ENCODE measurements at places on chromosomes 2 and 18. TPM values are rescaled to one million over a fixed set of nuclear protein-coding genes. Genes with fewer than 3 reads are reported as not detected.

DNA sequence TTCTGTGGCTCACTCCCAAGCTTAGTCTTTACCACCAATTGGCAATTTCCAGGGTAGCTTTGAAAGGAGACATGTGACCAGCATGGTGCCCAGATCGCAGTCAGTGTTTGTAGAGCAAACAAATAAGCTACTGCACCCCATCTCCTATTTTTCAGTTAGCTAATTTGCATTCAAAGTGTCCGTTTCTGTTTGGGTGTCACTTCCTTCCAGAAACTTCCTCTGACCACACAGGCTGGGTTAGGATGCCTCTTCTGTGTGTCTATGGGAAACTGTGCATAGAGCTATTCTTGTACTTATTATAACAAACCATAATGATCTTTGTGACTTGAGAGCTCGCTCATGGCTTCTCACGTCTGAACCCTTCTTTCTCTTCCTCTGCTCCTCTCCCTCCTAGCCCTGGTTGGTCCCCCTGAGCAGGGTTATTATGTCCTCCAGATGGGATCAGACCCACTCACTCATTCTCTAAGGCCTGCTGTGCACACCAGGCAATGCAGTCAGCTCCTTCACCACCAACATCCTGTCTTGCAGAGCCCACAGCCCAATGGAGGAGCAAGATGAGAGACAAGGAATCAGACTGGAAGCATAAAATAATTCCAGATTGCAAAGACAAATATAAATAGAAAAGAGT lies 101.2 kb upstream of the ALK start:
- DNase-seq: no peak

Gene MTCL1
- total RNA-seq: 58.5 TPM

- DNase-seq: no peak
Measured at GRCh38 chr2:43855292-43855691, 16.5 kb downstream of the ABCG8 start.

- DNase-seq: no peak
Measured at GRCh38 chr2:214377286-214377624, 33.6 kb upstream of the VWC2L start.

DNA sequence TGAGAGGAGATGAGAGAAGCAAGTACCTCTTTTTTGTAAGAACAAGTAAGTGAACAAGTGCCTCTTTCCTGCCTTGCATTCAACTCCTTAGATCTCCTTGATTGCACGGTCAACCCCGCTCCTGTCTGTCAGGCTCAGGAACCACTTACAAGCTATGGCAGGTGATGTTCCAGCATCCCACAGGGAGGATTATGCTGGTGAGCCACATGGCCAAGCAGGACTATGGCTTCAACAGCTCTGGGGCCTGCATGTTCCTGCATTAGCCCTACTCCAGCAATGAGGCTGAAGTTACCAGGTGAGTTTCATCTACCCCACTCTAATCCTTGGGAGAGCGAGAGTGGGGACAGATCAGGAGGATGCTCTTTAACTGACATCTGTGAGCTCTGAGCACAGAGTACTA lies 29.5 kb downstream of the TTC32 start:
- peak; percentile 10 for DNase-seq

Gene POTEF
- total RNA-seq: not detected

- DNase-seq: no peak
Measured at GRCh38 chr18:80169607-80170006, 60.5 kb downstream of the ADNP2 start.

Gene CYP26B1
- 5.0 TPM for total RNA-seq

Gene PDE6D
- 22.1 TPM for total RNA-seq

DNA sequence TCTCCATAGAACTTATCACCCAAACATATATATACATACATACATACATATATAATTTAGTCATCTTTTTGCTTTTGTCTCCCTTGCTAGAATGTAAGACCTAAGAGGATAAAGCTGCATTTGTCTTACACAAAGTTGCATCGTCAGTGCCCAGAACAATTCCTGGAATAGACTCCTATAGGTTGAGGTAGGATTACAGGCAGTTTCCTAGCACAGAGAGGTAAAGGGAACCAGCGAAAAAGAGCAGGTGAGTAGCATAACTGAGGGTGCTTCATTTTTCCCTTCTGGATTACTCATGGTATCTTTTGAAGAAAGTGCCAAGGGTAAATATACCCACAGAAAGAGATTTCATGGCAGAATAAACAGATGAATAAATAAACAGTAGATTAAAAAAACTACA lies 68.1 kb upstream of the AMMECR1L start:
- DNase-seq: no peak

- no peak for DNase-seq
Measured at GRCh38 chr2:39150890-39151497, 30.1 kb upstream of the SOS1 start.

DNA sequence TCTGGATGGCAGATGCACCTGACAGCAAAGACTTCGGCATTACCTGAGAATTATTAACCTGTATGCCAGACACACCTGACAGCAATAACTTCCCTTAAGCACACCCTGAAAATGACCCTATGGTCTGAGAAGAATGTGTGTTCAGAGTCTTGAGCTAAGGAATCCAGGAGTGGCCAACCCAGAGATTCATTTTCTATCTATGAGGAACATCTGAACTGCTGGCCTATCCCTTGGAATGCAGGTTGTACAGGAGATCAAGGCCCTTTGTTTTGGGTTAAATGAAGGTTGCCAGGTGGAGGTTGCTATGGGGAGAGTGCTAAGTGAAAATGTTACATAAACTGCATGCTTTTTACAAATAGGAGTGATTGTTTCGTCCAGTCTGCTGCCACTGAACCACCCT lies 200.9 kb upstream of the MEIS1 start:
- no peak for DNase-seq

DNA sequence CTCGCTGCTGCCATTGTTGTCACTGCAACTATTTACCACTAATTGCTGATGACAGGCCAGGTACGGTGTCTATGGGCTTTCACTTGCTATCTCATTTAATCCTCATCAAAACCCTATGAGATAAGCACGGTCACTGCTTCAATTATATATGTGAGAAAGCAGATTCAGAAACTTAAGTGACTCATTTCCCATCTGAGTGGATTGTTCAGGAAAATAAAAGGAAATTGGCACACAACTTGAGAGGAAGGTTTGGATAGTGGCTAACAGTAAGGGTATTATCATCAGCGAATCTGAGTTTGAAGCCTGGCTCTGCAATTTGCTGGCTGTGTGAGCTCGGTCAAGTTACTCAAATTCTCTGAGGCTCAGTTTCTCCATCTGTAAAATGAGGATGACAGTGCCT lies 196.0 kb downstream of the KCNS3 start:
- no peak for DNase-seq

Gene UNC80
- total RNA-seq: 1.8 TPM

GRCh38 chr2:151204756-151205155 lies 56.9 kb downstream of the RBM43 start:
- no peak for DNase-seq

GRCh38 chr2:6312367-6312766 lies 553.3 kb downstream of the CMPK2 start:
- no peak for DNase-seq

GRCh38 chr2:59312967-59313940 lies 1072.1 kb upstream of the FANCL start:
- no peak for DNase-seq

Measured in sigmoid colon (tissue), 7 donors.